HFF-Myc (cell line): ENCODE measurements at places on chromosomes 7 and 10.

DNA sequence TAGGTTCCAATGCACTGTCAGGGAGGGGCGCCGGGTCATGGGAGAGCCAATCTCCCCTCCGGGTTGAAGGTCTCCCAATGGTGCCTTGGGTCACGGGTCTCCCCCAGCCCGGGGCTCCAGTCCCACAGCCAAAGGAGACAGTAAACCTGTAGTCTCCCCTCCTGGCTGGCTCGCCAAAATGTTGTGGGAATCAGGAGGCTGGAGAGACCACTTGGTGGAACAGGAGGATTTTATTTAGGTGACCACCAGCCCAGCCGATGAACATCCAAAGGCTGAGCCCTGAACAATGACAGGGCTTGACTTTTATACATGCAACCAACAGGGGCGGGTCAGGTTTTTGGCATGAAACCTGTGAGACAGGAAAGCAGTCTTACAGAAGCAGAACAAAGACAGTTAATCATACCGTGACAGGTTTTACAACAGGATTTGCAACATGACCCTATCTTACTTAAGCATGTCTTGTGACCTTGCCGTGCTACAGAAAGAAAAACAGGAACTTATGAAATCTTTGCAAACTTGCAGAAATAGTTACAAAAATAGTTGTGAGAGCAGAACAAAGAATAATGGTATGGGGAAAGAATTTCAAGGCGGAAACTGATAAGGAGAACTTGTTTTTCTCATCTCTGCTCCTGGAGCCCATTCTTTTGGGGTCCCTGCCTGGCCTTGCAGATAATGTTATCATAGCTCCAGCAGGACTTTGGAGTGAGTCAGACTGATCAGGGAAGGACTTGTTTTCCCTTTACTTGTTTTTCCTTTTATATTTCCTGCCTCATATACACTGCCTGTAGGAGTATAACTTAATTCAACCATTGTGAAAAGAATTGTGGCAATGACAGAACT, 7.1 kb downstream of the ERV3-1 start:
- no peak for DNase-seq

DNA sequence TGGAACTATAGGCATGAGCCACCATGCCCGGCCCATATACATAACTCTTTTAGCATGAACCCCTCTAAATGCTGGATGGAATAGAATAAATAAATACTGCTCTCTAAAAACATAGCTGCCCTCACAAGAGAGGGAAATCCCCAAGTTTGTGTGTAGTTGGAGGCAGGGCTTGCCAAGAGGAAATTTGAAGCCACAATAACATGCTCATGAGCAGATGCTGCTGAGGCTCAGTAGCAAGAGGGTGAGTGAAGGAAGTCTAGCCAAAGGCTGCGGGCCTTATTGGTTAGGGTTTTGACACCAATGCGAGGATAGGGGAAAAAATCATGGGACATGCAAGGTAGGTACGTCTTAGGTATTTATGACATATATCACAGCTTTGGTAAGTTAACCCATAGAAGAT, 17.3 kb downstream of the TPK1 start:
- no peak for DNase-seq

- no peak for DNase-seq
These were observed 54.5 kb downstream of the SCRN1 start for GRCh38 chr7:29935111-29935510.

GRCh38 chr7:140639366-140640053, 1.1 kb downstream of the DENND2A start:
- no peak for DNase-seq

DNA sequence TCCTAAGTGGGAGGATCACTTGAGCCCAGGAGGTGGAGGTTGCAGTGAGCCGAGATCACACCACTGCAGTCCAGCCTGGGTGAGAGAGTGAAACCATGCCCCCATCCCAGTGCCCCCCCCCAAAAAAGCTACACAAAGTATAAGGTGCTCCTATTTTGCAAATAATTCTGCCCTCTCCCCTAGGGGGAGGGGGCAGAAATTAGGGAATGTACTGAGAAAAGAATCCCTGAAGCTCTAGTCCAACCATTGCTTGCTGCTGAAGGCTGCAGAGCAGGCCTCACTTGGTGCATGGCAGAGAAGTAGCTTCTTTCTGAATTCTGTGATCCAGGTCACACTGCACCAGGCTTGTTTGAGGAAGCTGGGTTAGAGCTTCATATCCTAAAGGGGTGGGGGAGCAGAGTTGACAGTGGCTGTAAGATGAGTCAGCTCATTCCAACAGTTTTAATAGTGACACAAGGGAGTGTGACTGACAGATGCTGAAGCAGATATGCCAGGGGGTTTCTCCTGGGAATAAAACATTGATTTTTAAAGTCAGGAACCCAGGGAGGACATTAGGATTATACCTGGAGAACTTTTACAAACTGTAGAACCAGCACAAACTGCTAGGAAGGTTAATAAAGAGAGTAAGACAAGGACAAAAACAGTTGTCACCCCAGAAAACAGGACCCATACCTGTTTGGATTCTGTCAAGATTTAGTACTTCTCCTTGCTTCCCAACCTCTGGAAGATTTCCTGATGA, 32.8 kb upstream of the STRIP2 start:
- DNase-seq, result no peak

DNA sequence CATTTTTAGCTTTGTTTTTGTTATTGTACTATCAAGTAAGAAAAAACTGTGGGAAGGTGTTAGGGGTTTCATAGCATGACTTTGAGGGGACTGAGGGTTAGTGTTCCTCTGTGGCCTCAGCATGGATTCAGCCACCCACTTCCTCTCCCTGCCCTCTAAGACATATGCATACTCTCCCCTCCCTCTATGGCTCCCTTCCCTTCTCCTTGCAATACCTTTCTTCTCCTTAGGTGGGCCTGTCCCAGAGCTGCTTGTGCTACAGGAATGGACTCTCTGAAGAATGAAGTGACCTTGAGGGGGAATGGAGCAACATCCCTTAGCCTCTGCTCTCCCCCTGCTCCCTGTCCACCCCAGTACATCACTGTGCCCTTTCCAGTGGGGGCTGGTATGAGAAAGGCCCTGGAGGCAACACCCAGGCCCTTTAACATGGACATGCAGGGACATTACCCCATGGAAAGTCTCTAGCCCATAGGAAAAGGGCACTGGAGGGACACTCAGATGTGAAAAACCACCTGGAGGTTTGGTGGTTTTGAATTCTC, 22.4 kb downstream of the CDH23 start:
- no peak for DNase-seq

DNA sequence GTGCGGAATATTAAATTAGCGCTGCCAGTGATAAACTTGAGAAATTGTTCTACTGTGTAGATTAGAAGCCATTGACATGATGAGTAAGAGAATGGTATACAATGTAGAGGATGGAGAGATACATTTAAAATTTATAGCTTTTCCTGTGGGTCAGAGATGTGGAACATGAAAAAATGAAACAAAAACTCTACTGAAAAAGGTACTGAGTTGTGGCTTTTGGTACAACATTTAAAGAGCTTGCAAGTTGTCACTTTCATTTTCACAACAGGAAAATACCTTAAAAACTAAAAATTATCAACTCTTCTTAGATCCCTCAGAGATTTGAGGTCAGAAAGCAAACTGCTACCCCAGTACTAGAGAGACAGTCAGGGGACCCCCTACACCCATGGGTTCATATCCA, 348.8 kb upstream of the CDC14C start:
- DNase-seq, result no peak

- no peak for DNase-seq
These were observed 96.5 kb upstream of the MACROH2A2 start for GRCh38 chr10:69955897-69956740.

GRCh38 chr7:49497471-49497870, 276.0 kb upstream of the VWC2 start:
- no peak for DNase-seq

DNA sequence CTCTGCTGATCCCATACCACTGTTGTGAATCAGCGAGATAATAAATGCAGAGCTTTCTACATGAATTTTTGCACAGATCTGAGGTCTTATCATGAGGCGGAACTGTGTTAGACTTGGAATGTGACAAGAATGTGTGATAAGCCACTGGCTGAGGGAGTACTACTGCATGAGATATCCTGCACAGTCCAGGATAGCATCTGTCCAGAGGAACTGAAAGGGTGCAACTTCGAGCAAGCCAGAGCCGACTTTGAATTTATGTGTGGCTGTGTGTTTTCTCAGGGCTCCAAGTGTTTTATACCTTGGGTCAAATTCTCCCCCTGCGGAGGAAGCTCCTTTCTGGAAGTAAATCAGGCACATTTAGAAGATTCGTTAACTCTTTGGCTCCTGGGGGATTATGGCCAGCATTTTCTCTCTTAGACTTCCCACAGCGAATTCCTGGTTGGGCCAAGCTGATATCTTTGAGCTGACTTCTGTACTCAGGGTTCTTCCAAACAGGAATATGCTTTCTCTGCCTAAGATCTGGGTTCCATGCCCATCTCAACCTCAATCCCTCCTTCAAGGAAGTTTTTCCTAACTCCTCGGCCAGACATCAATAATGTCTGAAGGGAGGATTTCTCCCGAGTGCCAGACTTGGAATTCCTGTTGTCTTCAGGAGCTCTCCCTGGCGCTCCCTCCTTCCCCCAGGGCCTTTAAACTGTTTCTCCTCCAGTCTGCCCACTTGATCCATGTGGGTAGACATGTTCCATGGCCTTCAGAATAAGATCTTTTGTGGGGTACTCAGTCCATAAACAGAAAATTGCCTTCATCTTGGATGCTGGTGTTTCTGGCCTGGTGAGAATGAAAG, 2.5 kb upstream of the MEST start:
- DNase-seq, result no peak

- DNase-seq, result no peak
These were observed 62.7 kb downstream of the DKK1 start for GRCh38 chr10:52376694-52377354.

GRCh38 chr7:140261105-140261486, 84.3 kb upstream of the KDM7A start:
- no peak for DNase-seq
